ENCODE measurements at places on chromosomes 12 and 14. TPM values are rescaled to one million over a fixed set of nuclear protein-coding genes. Genes with fewer than 3 reads are reported as not detected.

PRICKLE1 gene
- 47.2 TPM for polyA plus RNA-seq

WNT1 gene
- polyA plus RNA-seq: not detected

CEP170B gene
- 15.3 TPM for polyA plus RNA-seq

PTPRB gene
- polyA plus RNA-seq: 17.6 TPM

RHOF gene
- polyA plus RNA-seq: 17.9 TPM

LRP6 gene
- 62.2 TPM for polyA plus RNA-seq

KERA gene
- polyA plus RNA-seq: not detected

AMN1 gene
- polyA plus RNA-seq: 21.5 TPM

SLC10A1 gene
- polyA plus RNA-seq: not detected

CFAP73 gene
- 3.1 TPM for polyA plus RNA-seq

ZCRB1 gene
- 97.6 TPM for polyA plus RNA-seq

DNAJC22 gene
- 26.7 TPM for polyA plus RNA-seq

C3AR1 gene
- polyA plus RNA-seq: 4.0 TPM

TMEM30B gene
- polyA plus RNA-seq: 10.0 TPM

LRP1-AS gene
- polyA plus RNA-seq: not detected

KRT3 gene
- not detected for polyA plus RNA-seq

KLRF1 gene
- 0.36 TPM for polyA plus RNA-seq

CEP83 gene
- 42.0 TPM for polyA plus RNA-seq

GRCh38 chr12:118846416-118846815 lies 134.9 kb upstream of the SRRM4 start:
- DNase-seq: no peak

GRCh38 chr14:51482102-51482501 lies 169.6 kb upstream of the FRMD6 start:
- DNase-seq: no peak

- no peak for DNase-seq
These were observed 18.9 kb downstream of the PPP2R5C start for GRCh38 chr14:101780390-101780789.

DNA sequence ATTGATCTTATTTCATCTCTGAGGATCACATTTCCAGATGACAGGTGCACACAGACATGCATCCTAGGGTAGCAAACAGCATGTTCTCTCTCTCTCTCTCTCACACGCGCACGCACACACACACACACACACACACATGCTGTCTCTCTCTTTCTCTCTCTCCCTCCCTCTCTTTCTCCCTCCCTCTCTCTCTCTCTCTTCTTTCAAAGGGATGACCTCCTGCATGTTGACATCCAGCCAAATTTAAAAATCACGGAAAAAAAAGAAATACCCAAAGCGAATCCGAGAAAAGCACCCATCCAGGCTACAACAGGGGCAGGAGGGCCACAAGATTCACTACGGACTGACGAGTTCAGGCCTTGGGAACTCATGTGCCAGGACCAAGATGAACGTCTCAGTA lies 2.3 kb downstream of the KSR2 start:
- DNase-seq: no peak

- DNase-seq: no peak
These were observed 518.4 kb downstream of the MED13L start for GRCh38 chr12:115758877-115759620.

DNA sequence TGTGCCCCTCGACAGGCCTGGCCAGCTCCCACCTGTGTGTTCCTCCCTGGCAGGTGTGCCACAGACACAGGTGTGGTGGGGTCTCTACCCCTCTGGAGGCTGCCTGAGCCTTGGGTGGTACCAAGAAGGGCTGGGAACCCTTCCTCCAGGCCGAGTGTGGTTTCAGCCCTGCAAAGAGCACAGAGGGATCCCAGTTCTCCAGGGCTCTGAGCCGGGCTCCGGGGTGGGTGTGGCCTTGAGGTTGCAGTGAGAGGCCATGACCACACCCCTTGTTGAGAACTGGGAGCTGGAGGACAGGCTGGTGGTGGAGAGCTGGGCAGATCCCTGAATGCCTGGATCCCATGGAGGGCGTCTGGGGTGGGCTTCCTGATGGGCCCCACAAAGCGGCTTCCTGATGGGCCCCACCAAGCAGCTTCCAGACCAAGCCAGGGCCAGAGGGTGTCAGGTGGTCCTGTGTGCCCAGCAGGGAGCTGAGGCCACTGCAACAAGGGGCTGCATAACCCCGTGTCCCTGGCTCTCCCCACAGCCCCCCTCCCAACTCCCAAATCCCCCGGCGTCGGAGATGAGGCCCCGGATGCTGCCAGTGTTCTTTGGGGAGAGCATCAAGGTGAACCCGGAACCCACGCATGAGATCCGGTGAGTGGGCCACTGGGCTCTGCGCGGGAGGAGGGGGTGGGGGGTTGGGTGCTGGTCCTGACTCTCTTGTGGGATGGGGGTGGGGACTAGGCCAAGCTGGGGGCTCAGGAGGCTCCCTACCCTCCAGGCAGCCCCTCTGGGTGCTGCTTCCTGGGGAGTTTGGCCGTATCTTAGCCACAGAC lies 16.6 kb downstream of the RFLNA start:
- no peak for DNase-seq

DNA sequence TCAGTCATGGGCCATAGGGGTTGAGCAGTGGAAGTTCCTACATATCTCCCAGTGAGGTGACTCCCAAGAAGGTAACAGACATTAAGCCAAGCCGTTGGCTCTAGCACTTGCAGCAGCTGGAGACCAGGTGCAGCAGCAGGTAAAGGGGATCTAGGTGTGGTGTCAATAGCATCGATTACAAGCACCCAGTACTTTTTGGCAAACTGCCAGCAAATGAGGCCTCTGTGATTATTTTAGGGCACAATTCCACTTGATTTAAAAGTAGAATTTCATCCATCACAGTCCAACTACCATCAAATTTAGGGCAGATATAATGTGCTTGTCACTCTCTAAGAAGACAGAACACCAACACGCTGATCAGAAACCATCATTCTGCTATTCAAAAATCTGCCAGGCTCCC lies 224.1 kb upstream of the EGLN3 start:
- no peak for DNase-seq

GRCh38 chr14:26344596-26344995 lies 253.2 kb downstream of the NOVA1 start:
- DNase-seq: no peak

GRCh38 chr12:68515793-68516192 lies 94.9 kb upstream of the RAP1B start:
- DNase-seq: no peak

GRCh38 chr12:69792533-69792932 lies 32.5 kb upstream of the MYRFL start:
- DNase-seq: no peak

- no peak for DNase-seq
These were observed 21.0 kb upstream of the ACSM4 start for GRCh38 chr12:7282844-7283243.

DNA sequence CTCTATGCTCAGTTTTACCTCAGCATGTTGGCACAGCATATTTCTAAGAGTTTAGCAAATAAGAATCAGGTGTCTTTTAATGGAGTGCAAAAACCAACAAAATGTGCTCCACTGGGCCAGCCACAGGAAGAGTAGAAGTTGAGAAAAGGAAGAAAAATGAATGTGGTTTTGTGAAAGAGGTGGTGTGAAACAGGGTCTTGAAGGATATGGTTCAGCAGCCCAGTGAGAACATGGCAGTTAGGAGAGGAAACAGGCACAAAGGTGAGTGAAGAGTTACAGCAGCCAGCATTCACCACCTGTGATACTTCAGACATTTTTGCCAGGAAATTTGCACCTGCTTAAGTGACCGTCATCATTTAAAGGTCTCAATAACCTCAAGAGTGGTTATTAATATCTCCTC lies 2.4 kb downstream of the STAB2 start:
- DNase-seq: no peak

- DNase-seq: no peak
These were observed 192.7 kb downstream of the DPF3 start for GRCh38 chr14:72701237-72701565.

DNA sequence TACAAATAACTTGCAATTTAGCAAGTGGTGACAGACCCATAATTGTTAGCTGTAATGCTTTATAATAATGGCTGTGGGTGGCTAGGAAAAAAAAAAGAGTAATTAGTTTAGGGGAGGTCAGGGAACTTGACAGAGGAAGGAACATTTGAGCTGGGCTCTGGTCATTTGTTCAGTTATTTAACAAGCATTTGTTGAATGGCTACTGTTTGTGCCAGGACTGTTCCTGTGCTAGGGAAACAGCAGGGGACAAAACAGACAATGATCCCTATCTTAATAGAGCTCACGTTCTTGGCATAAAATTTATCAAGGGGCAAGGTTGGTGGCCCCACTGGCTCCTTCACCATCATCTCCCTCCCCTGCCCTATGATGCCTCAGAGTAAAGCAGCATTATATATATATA lies 18.5 kb downstream of the CHST11 start:
- DNase-seq: no peak

DNA sequence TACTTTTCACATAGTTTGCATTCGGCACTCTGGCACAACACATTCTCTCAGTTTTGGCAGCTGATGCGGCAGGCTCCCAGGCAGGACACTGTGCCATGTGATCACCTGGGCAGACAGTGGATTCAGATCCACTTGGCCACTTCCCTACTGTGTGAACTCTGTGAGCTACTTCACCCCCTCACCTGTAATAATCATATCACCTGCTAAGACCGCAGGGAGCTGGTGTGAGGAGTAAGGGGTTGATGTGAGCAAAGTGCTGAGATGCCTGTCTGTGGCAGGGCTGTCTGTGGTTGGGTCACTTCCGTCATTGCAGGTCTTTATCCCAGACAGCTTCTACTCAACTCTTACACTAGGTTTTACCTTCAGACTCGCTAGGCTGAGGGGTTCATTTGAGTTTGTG lies 50.4 kb upstream of the AMN start:
- DNase-seq: no peak

DNA sequence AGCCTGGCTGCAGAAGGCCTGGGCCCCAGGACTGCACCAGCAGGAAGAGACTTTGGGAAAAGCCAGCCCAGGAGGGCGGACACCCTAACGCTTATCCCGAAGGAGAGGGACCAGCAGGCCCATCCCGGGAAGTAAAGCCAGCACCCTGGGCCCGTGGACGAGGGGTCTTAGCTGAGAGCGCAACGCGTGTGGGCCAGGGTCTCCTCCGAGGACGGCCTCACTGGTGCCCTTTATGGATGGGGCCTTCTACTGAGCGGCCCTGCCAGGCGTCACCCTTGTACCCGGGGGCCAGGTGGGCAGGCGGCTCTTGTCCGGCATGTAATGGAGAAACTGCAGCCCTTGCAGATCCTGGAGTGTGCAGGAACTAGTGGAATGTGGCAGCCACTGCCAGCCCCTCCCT lies 14.1 kb downstream of the TEDC1 start:
- DNase-seq: no peak

- no peak for DNase-seq
These were observed 32.9 kb downstream of the TSPAN8 start for GRCh38 chr12:71124835-71125460.

DNA sequence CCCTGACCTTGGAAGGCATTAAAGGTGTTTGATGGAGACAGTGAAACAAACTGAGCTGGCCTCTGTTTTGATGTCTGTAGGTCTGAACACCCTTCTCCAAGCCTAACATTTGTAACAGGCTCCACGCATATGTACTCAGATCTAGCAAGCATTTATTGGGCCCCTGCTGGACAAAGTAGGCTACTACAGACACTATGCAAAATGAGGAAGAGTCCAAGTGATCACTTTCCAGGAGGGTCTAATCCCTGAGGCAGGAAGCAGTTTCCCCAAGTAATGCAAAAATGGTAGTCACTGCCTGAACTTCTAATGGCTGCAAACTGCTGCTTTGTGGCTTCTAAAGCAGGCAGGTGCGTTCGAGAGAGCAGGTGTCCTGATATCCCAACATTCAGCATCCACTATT lies 405.8 kb downstream of the MED13L start:
- DNase-seq: no peak

GRCh38 chr12:6426882-6427671 lies 17.7 kb upstream of the CD27 start:
- no peak for DNase-seq

GRCh38 chr12:133204264-133204603 lies 22.9 kb downstream of the ZNF268 start:
- DNase-seq: no peak

GRCh38 chr14:100866666-100867630 lies 36.6 kb downstream of the RTL1 start:
- DNase-seq: no peak

- no peak for DNase-seq
These were observed 31.2 kb upstream of the OTOGL start for GRCh38 chr12:80068173-80068572.

GRCh38 chr14:76829650-76830421 lies 3.6 kb downstream of the LRRC74A start:
- DNase-seq: no peak

- DNase-seq: no peak
These were observed 310.0 kb downstream of the ADAMTS20 start for GRCh38 chr12:43241986-43242385.

DNA sequence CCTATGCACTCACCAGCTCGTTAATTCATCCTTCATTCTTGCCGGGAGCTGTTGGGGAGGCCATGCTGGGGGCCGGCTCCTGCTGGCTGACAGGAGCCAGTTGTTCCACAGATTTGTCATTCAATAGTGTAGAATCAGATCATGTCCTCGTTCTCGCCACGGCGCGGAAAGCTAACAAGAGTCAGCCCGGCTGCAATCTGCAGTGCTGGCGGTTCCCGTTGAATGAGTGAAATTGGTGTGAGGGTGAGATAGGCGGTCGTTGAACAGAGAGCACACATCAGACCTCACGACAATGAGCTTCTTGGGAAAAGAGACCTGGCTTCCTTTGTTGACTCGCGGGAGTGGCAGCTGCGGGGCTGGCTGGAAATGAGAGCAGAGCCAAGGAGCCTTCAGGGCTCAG lies 57.5 kb downstream of the KIF26A start:
- DNase-seq: no peak

- DNase-seq: no peak
These were observed 5.4 kb upstream of the CCDC177 start for GRCh38 chr14:69580009-69580577.

GRCh38 chr12:84813780-84814663 lies 98.6 kb downstream of the SLC6A15 start:
- no peak for DNase-seq

DNA sequence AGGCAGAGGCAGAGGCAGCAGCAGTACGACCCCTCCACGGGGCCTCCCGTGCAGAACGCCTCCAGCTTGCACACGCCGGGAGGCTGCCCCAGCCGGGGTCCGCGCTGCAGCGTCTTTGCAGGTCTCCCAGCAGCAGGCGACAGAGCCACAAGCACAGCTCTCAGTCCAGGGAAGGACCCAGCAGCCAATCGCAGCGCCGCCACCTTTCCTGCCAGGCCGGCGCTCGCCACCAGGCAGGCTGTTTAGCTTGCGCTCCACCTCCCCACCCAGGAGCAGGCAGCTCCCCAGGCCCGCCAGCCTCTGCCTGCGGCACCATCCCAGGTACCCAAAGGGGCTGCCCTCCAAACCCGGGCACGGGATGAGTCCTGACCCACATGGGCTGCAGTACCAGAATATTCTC lies 25.2 kb downstream of the DDX51 start:
- DNase-seq: no peak
